ENCODE measurements at places on chromosomes 3 and 15.
A peak's percentile ranks its signal among the peaks of the same experiment; 100 is the strongest.

- DNase-seq: no peak
These were observed 276.7 kb downstream of the NFKBIZ start for GRCh38 chr3:102125994-102126368.

GRCh38 chr15:39051626-39052322 is 487.2 kb upstream of the RASGRP1 start:
- DNase-seq: no peak

- DNase-seq: peak; percentile 8
These were observed 119.5 kb downstream of the STAG1 start for GRCh38 chr3:136632625-136633081.

GRCh38 chr15:84944861-84945260 is 36.8 kb upstream of the PDE8A start:
- DNase-seq: no peak

GRCh38 chr15:34795267-34796081 is at the start of gene ACTC1:
TSS of gene ACTC1 (minus strand) at chr15:34795549. CDS start at chr15:34794808, 741 bp downstream.
- DNase-seq: peak; percentile 19

DNA sequence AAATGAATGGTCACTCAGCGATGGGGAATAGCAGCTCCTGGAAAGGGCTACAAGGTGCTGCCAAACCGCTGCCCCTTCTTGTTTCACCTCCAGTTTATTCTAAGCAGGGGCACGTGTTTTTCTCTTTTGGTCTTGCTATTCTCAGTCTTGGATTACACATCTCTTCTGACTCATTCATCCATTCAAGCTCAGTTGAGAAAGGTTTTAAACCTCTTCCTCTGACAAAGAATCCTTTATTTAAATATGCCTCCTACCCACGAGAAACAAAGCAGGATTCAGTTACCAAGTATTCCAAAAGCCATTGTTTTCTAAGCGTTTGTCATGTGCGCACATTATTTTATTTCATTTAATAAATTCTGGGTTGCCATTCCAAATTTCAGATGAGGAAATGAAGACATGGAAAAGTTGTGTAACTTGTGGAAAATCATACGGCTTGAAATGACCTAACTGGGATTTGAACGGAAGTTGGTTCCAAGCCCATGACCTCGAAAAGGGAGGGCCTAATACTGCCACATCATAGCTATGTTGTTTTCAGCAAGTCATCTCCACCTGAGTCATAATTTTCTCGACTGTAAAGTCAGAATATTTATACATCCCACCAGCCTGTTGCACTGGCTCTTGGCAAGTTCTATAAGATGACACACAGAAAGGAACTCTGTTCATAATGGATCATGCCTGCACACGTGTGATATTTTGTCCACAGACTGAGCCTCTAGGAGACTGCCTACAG is 292.0 kb upstream of the SLCO3A1 start:
- DNase-seq: no peak

DNA sequence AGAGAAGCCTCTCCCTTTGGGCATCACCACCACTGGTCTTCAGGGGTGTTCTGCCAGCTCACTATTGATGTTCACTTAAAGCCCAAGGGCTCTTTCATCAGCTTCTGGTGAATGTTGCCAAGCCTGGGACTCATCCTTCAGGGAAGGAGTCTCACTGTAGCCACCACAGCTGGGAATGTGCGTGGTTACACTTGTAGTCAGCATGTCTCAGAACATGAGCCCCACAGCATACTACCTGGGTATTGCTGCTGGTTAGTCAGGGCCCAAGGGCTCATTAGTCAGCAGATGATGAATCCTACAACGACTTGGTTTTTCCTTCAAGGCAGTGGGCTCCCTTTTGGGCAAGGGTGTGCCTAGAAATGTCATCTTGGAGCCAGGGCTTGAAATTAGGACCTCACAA is 412.9 kb downstream of the VGLL3 start:
- DNase-seq: no peak

DNA sequence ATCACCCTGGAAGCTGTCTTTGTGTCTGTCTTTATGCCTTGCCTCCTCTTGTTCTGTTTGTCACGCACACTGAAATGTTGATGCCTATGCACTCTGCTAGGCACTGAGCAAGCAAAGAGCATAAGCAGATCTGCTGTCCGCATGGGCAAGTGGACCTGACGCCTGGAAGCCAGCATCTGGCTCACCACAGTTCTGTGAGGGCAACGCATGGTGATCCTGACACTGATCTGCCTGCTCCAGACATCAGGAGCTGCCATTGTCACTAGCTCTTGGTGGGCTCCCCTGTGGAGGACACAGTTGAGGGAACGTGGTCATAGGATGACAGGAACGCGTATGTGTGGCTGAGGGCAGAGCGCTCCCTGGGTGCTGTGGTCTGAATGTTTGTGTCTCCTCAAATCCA is 234.6 kb downstream of the ADAMTS17 start:
- no peak for DNase-seq

DNA sequence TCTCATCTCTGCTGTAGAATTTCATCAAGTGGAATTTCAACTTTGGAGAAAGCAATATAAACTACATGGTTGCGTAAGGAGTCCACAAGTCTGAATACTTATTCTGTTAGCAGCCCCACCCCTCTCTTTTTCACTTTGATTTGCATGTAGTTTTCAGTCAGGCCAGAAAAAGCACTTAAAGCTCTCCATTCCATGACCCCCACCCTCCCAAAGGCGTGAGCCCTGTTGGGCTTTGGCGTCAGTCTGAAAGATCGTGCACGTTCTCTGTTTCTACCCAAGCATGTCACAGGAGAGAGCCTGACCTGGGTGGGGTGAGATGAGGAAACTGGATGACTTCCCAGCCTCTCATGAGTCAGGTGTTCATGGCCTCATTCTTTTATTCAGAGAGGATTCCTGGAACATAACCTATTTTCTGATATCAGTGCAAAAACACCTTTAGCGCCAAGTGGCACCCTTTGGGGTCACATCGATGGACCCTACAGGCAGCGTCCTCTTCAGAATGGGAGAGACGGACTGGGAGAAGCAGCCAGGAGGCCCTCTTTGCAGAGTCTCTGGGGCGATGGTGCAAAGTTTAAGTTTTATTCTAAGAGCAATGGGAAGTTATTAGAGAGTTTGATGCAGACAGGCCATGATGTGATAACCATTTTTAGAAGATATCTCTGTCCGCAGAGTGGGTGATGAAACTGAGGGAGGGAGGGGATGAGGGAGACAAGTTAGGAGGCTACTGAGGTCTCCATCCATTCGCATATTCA is 55.8 kb downstream of the LSM3 start:
- DNase-seq: no peak

GRCh38 chr3:123790254-123791072 is 93.7 kb downstream of the MYLK start:
- DNase-seq: no peak

DNA sequence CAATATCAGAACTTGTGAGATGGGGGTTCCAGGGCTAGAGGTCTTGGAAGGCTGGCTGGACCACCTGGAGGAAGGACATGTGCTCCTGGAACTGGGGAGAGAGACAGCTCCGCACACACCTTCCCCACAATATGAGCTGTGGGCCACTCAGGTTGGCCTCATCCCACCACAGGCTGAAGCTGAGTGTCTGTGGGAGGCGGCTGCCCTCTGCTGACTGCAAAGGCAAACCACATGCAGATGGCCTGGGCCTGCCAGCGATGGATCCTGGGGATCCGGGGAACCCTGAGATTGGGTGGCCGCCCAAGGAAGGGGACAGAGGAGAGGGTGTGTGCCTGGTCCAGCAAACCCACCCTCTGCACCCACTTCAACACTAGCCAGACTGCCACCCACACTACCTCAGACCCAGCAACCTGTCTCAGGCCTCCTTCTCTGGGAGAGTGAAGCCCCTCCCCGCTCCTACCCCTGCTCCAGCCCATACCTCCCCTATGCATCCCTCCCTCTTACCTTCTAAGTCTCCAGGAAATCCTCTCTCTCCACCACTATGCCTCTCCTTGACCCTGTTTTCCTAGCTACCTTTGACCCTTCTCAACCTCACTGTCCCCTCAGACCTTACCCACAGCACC is 44.8 kb downstream of the CYP11A1 start:
- DNase-seq: peak; percentile 89

DNA sequence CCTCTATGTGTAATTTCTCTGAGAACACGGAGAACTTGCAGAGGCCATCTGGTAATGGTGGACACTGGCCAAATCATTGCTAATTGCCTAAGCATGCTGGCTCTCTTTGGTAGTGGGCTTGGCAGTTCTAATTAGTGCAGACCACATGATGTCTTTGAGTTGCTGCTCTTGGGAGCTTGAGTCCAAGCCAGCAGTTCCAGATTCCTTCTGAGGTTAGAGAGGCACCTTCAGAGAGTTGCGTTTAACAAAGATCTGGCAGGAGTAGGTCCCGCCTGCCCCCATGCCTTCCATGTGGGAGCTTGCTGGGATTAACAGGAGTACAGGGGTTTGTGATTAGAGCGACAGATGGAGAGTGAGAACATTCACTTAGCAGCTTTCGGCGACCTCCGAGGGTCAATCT is 449.0 kb upstream of the LMCD1 start:
- DNase-seq: no peak

GRCh38 chr3:112900113-112900512 is 53.4 kb upstream of the CD200R1L start:
- DNase-seq: no peak

- no peak for DNase-seq
These were observed 190.1 kb downstream of the IL5RA start for GRCh38 chr3:2920103-2920502.

DNA sequence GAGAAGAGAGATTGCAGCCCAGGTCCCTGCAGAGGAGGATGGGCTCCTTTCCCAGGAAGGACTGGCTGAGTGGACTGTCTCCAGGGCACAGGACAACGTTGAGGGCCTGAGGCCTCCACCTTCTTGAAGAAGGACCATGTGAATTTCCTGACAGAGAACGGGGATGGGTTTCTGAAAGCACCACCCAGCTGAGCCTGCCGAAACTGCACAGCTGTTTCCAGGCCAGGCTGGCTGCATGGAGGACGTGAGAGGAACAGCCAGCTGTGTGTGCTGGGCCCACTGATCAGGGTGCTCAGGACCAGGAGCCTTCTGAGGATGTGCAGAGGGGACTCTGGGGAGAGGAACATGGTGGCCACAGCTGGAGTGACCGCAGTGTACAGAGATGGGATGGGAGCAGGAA is 39.2 kb downstream of the HMCES start:
- no peak for DNase-seq

DNA sequence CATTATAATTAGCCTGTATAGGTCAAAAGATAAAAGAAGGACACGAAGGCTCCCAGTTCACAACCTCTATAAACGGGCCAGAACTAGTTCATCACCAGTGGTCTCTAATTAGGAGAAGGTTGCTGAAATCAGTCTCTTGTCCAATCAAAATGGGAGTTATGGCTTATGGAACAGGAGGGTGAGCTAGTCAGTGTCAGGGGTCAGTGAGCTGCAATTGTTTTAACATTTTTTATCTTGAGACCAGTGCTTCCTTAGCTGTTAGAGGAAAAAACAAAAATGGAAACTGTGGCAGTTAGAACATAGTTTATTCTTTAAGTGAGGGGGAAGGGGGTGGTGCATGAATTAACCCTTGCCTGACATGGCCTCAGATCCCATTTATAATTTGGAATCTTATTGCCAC is 141.7 kb downstream of the KCNMB2 start:
- DNase-seq: no peak

- no peak for DNase-seq
These were observed 7.2 kb upstream of the STAC start for GRCh38 chr3:36373084-36373483.

GRCh38 chr3:159861369-159861987 is 127.2 kb upstream of the IL12A start:
- no peak for DNase-seq

DNA sequence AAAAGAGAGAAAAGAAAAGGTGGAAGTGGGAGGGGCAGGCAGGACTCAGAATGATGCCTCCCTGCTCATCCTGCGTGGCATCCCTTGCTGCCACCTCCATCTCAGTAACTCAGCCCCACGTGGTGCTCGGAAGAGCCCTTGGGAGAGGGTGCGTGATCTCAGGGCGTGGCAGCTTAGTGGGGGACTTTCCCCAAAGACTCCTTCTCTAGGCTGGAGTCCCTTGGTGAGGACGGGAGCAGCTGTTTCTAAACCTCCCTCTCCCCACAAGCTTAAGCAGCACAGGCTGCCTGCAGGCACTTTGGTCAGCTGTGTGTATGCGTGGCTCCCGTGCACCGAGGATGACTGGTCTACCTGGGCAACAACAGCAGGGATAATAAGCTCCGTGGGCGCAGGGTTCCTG is 7.4 kb upstream of the ANPEP start:
- DNase-seq: no peak

DNA sequence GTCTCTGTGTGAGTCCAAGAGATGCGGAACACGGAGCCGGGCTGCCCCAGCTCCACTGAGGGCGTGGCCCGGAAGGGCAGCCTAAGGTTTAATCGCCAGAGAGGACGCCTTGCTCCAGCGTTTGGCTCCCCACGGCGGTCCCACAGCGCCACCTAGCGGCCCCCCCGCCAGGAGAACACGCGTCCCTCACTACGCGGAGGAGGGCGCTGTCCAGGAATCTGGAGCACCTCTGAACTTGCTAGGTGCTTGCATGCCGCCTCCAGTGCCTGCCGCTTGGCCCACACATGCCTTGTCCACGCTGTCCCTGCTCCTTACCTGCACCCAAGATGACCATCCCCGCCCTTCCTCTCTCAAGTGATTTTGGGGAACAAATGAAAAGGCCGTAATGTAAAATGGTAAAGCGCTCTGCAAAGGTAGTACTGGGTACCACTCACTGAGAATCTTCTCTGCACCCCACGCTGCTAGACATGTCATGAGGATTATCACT is 14.4 kb upstream of the MRPS22 start:
- peak; percentile 71 for DNase-seq

GRCh38 chr3:179028408-179028807 is 43.2 kb downstream of the ZMAT3 start:
- DNase-seq: no peak

- DNase-seq: no peak
These were observed 38.2 kb downstream of the PCSK6 start for GRCh38 chr15:101451266-101451799.

GRCh38 chr3:52742418-52743041 is 28.2 kb downstream of the NEK4 start:
- peak; percentile 6 for DNase-seq

DNA sequence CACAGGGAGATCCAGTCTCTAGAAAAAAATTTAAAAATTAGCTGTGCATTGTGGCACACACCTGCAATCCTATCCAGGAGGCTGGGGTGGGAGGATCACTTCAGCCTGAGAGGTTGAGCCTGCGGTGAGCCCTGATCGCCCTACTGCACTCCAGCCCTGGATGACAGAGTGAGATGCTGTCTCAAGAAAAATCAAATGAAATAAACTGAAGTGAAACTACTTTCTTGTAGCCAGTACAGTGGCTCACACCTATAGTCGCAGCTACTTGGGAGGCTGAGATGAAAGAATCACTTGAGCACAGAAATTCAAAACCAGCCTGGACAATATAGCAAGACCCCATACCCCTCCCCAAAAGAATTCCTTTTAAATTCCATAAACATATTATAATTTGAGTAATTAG is 35.4 kb downstream of the SMARCC1 start:
- DNase-seq: no peak

GRCh38 chr15:36966708-36967107 is 133.6 kb downstream of the MEIS2 start:
- DNase-seq: no peak

DNA sequence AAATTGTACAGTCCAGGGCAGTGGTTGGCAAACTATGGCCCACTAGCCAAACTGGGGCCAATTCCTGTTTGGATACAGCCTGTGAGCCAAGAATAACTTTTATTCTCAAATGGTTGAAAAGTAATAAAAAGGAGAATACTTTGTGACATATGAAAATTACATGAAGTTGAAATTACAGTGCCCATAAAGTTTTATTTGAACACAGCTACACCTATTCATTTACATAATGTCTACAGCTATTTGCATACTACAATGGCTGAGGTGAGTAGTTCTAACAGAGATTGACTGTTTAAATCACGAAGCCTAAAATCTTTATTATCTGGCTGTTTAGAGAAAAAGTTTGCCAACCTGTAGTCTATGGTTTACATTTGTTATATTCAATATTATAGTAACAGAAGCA is 600.1 kb downstream of the MAGI1 start:
- DNase-seq: no peak

All from HuH-7 (cell line).